LNCaP clone FGC (cell line): ENCODE measurements at places on chromosomes 6 and 20.

- DNase-seq, result no peak
Observed at GRCh38 chr6:35181933-35182612, 31.7 kb upstream of the SCUBE3 start.

- DNase-seq, result no peak
Observed at GRCh38 chr6:102562713-102563112, 1169.2 kb downstream of the GRIK2 start.

DNA sequence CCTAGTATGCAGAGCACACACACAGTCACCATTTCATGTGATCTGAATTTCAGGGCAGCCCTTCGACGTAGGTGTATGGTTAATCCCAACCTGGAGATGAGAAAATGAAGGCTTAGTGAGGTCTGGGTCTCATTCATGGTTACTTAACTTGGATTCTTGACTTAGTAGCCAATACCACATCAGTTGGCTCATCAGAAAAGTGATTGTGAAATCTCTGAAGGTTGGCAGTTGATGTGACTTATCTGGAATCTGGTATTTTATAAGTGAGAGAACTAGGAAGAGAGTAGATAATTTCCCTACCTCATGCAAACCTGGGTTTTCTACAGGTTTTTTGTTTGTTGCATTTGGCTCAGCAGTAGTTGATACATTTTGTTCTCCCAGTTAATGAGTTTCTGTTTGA, 123.7 kb downstream of the CCDC170 start:
- no peak for DNase-seq

- DNase-seq, result no peak
Observed at GRCh38 chr6:26251354-26252076, 113.5 kb upstream of the BTN3A2 start.

DNA sequence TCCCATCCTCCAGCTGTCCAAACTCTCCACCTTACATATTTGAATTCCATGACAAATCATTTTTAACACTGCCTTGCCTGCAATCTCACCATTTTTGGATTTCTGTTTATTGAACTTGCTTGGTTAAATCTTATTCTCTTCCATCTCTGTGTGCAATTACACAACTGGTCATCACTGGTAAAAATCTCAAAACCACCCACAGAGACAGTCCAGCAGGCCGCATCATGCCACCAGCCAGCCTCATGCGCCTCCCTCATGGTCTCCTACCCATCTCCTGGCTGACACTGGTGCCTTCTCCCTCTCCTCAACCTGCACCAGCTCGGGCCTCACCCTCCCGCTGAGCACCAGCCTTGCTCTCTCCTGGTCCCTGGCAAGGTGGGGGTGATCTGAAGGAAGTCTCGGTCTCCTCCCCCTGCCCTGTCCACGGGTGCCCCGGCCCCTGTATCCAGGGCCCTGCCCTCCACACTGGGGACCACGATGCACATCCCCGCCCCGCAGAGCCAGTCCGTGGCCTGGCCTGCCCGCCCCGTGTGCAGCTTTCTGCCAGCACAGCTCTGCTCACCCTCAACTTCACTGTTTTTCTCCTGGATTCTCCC, 92.0 kb downstream of the THBS2 start:
- DNase-seq, result no peak

GRCh38 chr20:49631061-49631716, 63.3 kb upstream of the PTGIS start:
- DNase-seq, result no peak

DNA sequence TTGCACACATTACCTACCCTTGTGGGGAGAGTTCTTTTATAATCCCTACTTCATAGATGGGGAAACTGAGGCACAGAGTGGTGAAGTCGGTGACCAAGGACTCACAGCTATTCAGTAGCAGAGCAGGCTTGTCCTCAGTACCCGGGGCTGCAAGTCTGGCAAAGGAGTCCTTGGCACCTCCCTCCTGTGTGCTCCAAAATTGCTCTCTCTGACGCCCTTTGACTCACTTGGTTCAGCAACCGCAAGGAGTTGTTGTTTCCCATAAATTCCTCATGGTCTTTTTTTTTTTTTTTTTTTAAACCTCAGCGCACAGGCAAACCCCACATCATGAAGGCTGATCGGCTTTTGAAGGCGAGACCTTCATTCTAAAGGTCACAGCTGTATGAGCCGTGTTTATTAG, 143.2 kb downstream of the CEBPB start:
- no peak for DNase-seq

DNA sequence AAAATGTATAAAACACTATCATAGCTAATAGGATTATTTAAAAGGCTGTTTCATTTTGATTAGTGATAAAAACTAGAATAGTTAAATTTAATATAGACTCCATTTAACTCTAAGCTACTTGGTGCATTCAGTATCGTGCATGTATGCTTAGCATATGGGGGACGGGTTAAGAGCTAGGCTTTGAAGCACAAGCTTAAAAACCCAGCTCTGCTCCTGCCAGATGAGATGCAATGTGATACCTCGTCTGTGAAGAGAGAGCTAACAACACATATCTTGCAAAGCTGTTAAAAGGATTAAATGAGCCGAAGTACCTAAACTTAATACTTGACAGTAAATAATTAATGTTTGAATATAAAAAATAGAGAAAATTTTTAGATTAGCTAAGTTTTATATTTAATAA, 42.2 kb downstream of the DTNBP1 start:
- no peak for DNase-seq

- no peak for DNase-seq
Observed at GRCh38 chr6:13369591-13369990, 41.3 kb upstream of the TBC1D7 start.

DNA sequence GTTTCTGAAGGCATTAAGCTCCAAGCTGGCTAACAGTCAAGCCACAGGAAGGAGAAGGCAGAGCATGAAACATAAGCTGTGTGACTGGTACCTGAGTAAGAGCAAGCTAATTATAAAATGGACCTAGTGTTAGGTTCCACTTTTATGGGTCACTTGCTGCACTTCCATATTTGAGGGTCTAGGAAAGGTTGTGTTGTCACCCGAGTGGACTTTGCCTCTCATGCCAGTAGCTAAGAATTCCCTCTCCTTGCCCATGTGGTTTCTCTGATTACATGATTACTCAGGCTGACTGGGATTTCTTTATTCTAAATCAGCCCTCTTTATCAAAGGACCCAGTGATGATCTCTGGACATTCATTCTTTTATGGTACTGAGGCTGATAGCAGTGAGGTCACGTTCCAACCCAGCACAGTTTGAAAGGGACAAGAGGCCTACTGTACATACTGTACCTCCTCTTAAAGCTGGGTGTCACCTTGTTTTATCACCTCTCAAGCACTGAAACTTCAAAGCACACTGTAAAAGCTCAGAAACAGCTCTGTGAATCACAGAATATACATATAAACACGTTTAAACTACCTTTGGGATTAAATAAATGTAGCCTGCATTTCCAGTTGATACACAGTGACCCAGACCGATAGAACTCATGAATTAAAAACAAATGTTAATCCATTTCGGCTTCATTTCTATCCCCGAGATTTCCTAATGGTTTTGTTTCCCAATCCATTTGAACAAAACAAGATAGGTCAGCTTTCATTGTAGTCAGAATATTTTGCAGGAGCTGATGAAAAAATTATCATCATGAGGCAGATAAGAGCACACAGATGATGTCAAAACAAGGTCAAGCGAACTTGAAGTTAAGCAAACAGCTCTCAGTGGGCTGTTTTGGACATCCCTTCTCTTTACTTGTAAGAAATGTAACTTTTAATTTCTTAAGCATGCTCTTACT, 96.5 kb downstream of the ALDH8A1 start:
- no peak for DNase-seq

DNA sequence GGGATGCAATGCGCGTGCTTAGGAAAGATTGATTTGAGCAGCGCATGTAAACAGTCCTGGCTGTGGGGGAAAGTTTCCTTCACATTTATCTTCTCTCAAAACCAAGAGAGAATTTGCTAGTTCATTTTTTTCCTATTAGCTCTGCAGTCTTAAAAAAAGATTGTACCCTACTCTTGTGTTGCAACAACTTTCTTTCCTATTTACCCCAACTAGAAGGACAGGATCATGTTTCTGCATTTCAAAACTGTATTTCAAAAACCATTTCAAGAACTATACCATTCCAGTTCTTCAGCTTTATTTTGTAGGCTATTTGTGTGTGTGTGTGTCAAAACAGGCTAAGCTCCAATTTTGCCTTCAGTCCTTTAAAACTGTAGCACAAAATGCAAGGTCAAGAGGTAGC, 473.1 kb downstream of the KIF16B start:
- DNase-seq, result no peak

- DNase-seq, result no peak
Observed at GRCh38 chr6:18496462-18496861, 109.3 kb downstream of the RNF144B start.

- DNase-seq, result no peak
Observed at GRCh38 chr6:93972791-93973190, 553.4 kb upstream of the EPHA7 start.

DNA sequence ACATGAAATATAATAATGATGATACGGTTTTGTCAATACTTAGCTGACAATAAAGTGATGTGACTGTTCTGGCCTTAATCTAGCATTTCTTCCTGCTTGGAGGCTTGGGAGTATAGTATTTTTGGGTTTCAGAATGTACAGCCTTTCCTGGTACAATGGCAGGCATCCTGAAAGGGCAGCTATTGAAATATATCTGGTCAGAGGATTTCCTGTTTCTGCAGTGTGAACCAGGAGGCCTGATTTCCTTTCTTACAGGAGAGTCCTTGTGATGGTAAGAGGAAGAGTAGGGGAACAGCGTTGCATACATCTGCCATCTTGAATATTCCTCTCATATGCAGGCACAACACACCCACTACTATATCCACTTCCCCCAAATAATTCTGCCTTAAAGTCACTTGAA, 93.7 kb downstream of the MYO6 start:
- DNase-seq, result no peak

- no peak for DNase-seq
Observed at GRCh38 chr6:144344646-144345045, 59.5 kb downstream of the UTRN start.

DNA sequence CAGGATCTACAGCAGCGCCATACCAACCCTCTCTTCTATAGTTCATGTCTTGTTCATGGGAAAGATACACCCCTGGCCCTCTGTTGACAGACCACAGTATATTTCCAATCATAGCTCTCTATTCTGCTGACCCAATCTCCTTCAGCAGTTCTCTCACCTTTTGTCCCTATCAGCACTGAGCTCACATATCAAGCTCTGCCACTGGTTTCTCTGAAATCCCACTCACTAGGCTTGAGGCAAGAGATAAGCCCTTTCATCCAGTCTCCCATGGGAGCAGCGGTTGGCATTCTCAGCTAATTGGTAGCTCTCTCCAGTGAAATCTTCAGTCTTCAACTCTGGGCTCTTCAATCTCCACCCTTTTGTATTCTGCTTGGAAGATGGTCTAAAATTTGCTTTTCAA, 313.4 kb downstream of the GJA1 start:
- DNase-seq, result no peak

DNA sequence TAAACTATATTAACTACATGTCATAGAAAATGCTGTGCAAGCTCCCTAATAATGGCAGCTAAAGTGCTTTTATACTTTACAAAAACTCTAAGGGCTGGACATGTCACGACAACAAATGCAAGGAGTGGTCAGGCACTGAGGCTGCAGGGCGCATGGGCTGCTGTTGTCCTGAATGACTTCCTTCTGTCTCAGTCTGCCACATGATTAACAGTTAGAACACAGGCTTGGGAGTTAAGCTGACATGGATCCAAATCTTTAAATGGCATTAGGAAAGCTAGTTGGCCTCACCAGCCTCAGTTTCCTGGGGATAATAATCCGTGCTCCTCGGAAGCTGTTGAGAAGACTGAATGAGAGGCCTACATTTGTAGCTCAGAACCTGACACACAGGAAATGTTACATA, 57.4 kb downstream of the PREP start:
- no peak for DNase-seq

DNA sequence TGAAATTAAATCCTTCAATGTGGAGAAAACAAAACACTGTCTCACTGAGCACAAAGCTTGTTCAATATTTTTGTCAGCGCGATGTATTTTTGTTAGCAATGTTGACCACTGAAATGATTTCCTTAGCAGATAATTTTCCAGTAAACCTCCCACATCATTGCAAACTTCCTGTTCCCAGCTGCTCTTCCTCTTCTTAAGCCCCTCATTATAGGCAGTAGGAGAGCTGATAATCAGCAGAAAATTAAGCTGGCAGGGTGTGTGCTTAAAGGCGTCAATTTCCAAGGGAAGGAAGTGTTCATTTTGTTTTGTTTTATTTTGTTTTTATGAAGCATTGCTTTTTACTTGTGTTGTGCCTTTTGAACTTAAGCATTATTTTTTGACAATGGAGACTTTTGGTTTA, 29.1 kb upstream of the TMEM14A start:
- DNase-seq, result no peak

DNA sequence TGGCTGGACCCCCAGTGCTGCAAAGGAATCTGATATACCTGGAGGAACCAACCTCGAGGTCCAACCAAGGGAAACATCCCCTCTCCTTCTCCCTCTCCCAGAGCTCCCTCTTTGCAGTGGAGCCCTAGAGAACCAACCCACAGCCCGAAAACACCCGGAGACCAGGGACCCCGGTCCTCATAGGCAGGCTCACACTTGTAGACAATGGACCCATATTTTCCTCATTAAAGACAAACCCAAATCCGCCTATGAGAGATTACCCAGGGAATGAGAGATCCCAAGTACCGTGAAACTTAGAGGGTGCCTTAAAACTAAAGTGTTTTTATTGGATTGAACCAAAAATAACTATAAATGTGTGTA, 9.6 kb upstream of the FOXF2 start:
- no peak for DNase-seq

DNA sequence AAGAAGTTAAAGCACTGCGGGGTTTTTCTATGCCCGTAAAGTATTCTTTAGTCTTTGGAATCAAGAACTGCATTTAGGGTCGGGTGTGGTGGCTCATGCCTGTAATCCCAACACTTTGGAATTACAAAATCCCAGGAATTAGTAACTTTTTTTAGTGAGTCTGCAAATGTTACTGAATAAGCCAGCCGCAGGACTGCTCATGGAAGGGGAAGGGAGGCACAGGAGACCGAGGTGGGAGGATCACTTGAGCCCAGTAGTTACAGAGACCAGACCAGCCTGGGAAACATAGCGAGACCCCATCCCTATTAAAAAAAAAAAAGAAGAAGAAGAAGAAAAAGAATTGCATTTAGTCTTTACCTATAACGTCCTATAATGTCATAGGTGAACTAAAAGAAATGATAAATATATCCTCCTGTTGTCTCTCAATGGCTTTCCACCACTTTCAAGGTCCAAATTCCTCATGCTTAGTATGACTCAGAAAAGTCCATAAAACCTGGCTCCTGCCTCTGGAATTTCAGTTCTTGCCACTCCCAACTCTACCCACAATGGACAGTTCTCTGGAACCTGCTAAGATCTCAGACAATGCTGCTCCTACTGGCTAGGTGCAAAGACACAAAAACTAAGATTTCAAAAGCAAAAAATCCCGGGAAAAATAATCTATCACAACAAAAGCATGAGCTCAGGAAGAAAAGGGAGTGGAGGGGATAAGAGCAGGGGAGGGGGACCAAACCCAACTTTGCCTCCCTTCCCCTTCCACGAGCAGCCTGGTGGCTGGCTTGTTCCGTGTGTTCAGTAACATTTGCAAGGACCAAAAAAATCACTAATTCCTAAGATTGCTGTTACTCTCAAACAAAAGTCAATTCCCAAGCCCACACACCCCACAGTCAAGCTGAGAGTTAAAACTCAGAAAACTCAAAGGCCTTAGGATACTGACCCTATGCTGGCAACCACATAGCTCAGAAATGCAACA, 39.0 kb downstream of the B4GALT5 start:
- DNase-seq, result no peak
